ENCODE measurements at places on chromosomes 2 and 18. TPM values are rescaled to one million over a fixed set of nuclear protein-coding genes. Genes with fewer than 3 reads are reported as not detected.

The STK39 gene
- 35.7 TPM for total RNA-seq

The PDE11A gene
- total RNA-seq, result not detected

The DRC1 gene
- not detected for total RNA-seq

The COL3A1 gene
- 0.23 TPM for total RNA-seq

The INHBB gene
- not detected for total RNA-seq

The ZEB2 gene
- 40.9 TPM for total RNA-seq

The DUSP19 gene
- 1.8 TPM for total RNA-seq

The TMEM169 gene
- total RNA-seq, result 1.1 TPM

The ERMN gene
- 3.7 TPM for total RNA-seq

The CRYBA2 gene
- total RNA-seq, result not detected

All from activated CD8-positive, alpha-beta memory T cell treated with anti-CD3 and anti-CD28 coated beads, Interleukin-2, amount 10 ng/mL, durations not matched to agents 7 days and 5 days (primary cell).